Activated naive CD4-positive, alpha-beta T cell treated with anti-CD3 and anti-CD28 coated beads, Interleukin-2, amount 50 U/mL, for 72 hours (primary cell): ENCODE measurements at places on chromosomes 12 and 14.

- DNase-seq, result no peak
Observed at GRCh38 chr14:33150666-33151428, 212.2 kb downstream of the NPAS3 start.

DNA sequence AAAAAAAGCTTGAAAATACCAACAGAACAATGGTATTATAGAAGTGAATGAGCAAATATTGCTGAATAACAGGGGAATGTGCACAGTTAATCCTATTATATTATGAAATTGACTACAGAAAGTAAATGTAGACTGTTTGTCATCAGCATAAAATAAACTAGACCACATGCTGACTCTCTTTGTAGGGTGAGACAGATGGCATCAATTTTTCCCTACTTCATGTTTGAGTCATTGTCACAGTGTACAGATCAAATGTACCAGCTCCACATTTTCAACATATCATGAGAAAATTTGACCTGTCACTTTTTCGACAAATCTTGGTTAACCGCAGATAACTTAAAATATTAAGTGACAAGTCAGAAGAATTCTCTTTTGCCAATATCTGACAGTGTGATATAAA is 421.0 kb downstream of the RPL10L start:
- no peak for DNase-seq

- no peak for DNase-seq
Observed at GRCh38 chr12:30764251-30764650, 9.5 kb upstream of the CAPRIN2 start.

GRCh38 chr12:80154261-80154660 is 54.9 kb downstream of the OTOGL start:
- DNase-seq, result no peak

DNA sequence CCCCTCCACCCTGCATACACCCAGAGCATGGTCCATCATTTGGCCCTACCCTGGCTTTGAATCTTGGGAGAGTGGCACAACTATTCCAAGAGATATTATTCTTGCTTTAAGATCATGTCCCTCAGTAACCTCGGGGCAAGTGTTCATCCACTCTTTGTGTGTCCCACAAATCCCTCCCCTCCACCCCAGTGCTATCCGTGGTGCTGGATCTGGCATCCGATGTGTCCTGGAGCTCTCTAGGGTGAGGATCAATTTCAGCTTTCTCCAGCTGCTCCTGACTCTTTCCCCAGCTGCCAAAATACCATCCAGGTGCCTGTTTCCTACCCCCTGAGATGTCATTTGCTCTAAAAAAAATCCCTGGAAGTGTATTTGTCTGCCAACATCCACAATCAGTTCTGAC is 64.8 kb upstream of the CMKLR1 start:
- DNase-seq, result no peak

- no peak for DNase-seq
Observed at GRCh38 chr12:24768415-24768814, 180.5 kb downstream of the BCAT1 start.

- DNase-seq, result peak; percentile 80
Observed at GRCh38 chr14:73712540-73713180, 1.5 kb downstream of the PNMA1 start.

- no peak for DNase-seq
Observed at GRCh38 chr14:103095210-103095778, 769 bp downstream of the EXOC3L4 start.

DNA sequence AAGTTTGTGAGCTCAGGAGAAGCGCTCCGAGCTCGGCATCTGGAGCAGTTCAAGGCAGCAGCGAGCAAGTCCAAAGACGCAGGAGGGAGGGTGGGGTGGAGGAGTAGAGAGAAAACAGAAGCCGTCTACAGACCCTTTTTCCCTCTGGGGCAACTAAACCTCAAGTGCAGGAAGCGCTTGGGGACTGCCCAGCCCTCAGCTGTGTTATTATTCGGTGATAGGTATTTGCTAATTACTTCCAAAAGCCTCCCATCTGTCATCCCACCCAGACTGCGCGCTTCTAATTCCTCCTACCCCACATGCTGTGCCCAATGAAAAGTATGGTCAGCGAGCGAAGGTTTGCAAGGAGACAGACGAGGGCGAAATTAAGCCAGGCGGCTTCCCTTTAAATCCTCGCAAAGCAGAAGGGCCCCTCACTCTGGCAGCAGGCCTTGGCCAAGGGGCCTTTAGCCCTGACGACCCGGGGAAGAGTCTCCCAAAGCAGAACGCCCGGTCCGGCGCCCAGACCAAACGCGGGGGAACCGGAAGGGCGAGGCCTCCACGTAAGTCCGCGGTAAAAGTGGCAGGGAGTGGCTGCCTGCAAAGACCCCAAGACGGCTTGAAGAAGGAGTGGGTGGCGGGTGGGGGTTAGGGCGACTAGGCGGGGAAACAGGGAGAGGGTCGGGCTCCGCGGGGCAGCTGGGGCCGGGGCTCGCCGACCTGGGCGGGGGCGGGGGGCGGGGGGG is 507 bp upstream of the CD9 start:
- no peak for DNase-seq

- DNase-seq, result no peak
Observed at GRCh38 chr12:65529771-65530435, 251.4 kb downstream of the MSRB3 start.

GRCh38 chr14:74507085-74507484 is 13.5 kb downstream of the ISCA2 start:
- DNase-seq, result no peak

GRCh38 chr12:79071498-79071897 is 206.9 kb downstream of the SYT1 start:
- DNase-seq, result no peak

DNA sequence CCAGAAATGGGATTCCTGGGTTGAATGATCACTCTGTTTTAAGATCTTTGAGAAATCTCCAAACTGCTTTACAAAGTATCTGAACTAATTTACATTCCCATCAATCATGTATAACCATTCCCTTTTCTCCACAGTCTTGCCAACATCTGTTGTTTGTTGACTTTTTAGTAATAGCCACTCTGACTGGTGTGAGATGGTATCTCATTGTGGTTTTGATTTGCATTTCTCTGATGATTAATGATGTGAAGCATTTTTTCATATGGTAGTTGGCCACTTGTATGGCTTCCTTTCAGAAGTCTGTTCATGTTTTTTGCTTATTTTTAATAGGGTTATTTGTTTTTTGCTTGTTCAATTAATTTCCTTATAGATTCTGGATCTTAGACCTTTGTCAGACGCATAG is 211.8 kb upstream of the AVPR1A start:
- DNase-seq, result no peak

DNA sequence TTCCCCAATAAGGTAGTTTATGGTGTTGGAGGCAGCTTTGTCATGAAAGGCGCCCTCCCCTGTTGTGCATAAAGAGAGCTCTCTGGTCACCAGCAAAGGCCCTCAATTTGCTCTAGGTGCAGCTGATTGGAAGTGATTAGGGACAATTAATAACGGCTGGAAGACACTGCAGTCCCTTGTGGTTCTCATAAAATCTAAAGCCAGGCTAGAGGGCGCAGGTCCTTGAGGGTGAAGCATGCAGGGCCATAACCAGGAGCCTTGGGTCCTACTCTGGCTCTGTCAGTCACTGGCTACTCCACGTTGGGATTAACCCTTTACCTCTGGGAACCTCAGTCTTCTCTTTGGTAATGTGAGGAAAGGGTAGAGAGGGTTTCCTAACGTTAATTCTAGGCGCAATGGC is 1.9 kb downstream of the DAAM1 start:
- DNase-seq, result no peak

DNA sequence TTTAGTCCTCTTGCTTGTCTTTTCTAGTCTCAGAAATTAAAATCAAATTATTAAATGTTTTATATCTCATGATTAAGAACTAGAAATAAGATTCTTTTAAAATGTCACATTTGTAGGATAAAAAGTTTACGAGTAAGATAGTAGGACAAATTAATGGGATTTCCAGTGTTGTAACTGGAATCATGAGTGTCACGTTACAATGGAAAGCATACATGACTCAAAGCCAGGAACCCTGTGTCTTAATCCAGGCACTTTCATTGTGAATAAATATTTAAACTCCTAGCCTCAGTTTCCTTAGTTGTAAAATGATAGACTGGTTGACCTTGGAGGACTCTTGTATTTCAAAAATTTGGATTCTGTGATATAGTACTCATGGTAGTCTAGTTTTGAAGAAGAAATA is 84.9 kb downstream of the MIA2 start:
- DNase-seq, result no peak

DNA sequence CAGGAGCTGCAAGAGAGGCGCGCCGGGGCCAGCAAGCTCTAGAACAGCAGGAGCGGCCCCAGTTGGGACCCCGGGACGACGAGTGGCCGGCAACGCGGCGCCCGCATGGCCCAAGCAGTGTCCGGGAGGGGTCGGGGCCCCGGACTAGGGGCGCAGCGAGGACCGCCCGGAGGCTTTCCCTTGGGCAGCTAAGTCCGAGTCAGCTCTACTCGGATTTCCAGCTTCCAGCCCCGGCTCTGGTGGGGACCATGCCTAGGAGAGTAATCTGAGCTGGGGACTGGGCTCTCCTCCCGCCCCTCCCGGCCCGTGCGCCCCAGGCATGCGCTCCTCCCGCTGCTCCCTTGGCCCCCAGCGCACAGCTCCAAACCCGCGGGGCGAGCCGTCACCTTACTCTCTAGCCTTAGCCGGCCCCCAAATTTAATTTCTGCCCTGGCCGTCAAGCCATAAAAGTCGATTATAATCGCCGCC is 41.6 kb upstream of the CAPRIN2 start:
- DNase-seq, result no peak

GRCh38 chr14:62665286-62665685 is 380.0 kb downstream of the KCNH5 start:
- DNase-seq, result no peak

- DNase-seq, result no peak
Observed at GRCh38 chr12:12527820-12528296, 34.8 kb downstream of the DUSP16 start.

DNA sequence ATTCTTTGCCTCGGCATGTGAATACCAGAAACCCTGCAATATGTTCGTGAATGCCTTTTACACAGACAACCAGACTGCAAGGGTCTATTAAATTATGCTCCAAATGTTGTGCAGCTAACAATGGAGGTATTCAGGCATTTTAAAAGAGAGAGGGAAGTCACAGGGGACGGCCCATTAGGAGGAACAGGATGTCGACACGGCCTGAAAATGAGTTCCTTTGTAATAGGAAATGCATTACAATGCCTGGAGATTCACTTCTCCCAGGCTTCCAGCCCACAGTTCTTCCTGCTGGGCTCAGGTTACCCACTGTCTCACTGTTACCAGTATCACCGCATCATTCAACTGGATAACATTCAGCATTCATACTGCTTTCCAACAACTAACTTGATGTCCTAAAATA is 2.5 kb downstream of the DUSP6 start:
- DNase-seq, result no peak
